ENCODE measurements at places on chromosomes 4 and X.

GRCh38 chr4:19486400-19486799 is 765.3 kb upstream of the SLIT2 start:
- no peak for DNase-seq

DNA sequence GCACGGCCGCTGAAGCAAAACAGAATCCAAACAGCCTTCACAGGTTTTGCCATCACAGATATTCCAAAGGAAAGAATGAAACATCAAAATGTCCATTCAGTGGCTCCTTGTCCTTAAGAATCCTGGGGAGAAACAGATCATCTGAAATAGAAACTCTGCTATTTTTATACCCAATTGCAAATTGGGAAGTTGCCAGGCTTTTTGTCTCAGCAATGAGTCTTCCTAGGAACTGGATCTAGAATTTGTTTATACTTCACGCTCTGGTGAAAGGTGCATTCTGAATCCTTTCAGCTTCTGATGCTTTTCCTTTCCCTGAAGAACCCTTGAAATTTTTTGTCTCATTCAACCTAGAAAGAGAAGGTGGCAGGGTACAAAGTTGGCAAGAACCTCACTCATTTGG is 218.9 kb downstream of the FBXW7 start:
- DNase-seq = no peak

DNA sequence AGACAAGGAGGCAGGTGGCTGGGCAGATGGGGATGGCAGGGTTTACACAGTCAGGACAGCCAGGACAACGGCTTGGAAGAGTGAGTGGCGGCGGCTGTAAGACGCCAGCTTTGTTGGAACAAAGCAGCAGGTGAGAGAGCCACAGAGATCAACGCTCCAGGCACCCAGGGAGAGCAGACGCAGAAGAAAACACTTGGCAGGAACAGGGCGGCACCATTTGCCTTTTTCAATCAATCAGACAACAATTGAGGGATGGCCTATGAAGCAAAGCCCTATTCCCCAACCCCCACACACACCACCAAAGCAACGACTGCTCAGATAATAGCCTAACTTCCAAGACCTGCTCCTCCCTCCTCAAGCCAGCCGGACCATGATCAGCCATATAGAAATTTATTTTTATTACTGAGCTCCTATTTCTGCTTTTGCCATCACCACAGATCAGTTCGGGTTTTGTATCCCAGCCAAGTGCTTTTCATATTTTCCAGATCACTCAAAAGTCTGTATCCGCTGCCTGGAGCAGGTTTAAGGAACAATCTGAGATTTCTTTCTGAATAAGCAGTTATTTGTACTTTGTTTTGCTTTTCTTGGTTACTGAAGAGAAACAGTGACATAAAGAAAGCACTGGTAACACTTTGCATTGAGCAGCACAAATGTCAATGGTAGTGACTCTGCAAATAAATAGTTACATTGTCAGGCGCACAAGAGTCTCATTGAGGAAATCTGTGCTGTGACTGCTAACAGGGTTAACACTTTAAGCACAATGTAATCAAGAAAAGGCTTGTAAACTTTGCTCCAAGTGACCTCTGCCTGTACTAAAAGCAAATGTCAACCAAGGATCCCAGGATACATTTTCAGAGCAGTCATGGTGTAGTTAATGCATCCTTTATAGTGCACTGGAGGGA is 81.8 kb upstream of the RBPJ start:
- DNase-seq = no peak

GRCh38 chr4:163331629-163332376 is 593 bp downstream of the NPY1R start:
- DNase-seq = no peak

DNA sequence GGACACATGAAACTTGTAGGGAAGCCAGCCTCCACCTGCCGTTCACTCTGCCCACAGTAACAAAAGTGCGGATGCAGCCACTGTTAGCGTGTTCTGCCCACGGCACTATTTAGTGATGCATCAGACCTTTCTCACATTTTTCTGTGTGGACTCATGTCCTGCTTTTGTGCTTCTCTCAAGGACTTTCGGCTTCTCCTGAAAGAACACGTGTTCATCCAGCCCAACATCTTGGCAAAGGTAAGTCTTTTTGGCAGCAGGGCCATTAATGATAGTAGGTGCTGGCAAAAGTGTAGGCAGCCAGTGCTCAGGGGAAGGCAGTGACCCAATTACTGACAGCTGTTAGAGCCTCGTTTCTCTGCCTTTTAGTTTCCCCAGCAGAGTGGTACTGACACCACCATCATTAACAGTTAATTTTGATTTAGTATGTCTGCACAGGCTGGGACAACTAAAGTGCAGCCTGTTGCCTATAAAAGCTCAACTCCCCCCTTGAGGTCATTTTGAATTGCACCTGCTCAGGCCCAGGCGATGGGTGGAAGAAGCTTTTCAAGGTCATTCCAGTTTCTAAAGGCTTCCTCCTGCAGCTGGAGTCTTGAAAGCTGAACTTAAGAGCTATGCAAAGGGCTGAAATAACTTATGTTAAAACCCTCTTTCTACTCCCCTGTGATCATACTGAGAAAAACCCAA is 54.5 kb upstream of the HPSE start:
- DNase-seq = no peak

- DNase-seq = no peak
These were observed 231.3 kb upstream of the PITX2 start for GRCh38 chr4:110854021-110854678.

GRCh38 chr4:121256887-121257466 is 92.9 kb upstream of the TNIP3 start:
- no peak for DNase-seq

DNA sequence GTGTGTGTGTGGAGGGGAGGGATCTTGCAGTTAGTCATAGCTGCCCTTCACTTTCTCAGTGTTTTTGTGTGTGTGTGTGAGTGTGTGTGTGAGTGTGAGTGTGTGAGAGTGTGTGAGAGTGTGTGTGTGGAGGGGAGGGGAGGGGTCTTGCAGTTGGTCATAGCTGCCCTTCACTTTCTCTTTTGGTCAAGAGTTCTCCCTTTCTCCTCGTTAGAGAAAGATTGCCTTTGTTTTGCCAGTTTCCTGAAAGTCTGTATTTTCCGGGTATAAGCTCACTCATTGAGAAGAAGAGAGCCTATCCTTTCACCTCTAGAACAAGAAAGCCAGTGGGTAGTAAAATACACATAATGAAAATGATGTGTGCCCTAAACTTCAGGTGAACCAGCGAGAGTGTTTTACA is 75.2 kb upstream of the ENPP6 start:
- no peak for DNase-seq

DNA sequence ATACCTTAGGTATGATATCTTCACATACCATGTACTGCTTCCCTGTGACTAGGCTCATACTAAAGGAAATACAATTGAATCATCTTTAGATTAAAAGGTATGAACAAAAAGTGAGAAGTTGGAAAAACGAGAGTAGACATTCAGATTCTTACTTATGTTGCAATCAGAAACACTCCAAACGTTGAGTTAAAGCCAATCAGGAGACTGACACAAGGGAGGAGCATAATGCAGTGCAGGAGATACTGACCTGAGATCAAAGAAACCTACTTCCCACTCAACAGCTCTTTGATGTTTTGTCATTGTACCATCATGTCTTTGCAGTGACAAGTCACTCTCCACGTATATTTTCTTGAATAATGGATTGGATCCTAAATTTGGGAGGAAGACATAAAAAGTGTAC is 8.9 kb upstream of the PCDH18 start:
- no peak for DNase-seq

GRCh38 chr4:73742490-73743160 is 2.3 kb downstream of the CXCL8 start:
- no peak for DNase-seq

GRCh38 chrX:134542485-134542884 is 82.5 kb downstream of the HPRT1 start:
- DNase-seq = no peak

DNA sequence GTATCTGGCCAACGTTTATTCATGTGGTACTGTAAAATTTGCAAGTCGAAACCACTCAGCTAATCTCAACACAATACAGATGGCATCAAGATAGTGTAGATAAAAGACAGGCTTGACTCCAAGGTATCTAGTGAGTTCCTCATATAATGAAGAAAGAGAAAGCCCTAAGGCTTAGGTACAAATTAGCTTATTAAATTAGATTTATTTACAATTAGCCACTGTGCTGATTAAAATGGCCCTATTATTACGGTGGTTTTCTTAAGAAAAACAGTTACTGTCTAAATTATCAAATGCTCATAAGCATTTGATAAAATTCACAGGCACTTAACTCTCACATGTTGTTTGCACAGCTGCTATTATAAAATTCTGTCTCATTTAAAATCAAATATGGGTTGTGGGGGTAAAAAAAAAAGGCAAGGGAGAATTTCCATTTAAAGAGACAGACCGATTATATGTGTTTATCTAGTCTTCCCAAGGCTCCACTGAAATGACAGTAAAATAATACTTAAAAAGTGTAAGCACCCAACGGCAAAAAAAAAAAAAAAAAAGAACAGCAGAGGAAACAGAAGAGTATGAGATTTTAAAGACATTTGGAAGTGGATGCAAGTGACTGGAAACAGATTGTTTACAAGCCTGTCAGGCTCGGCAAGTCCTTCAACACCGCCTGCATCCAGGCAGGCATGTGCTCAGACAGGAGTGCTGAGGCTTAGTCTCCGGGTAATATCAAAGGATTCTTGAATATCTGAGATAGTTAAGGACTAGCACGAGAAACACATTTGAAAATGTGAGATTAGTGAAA is 55.1 kb downstream of the FAM13A start:
- no peak for DNase-seq

GRCh38 chrX:47644557-47645091 is 5.7 kb downstream of the ELK1 start:
- DNase-seq = no peak

GRCh38 chr4:19005211-19005610 is 983.7 kb upstream of the LCORL start:
- no peak for DNase-seq

DNA sequence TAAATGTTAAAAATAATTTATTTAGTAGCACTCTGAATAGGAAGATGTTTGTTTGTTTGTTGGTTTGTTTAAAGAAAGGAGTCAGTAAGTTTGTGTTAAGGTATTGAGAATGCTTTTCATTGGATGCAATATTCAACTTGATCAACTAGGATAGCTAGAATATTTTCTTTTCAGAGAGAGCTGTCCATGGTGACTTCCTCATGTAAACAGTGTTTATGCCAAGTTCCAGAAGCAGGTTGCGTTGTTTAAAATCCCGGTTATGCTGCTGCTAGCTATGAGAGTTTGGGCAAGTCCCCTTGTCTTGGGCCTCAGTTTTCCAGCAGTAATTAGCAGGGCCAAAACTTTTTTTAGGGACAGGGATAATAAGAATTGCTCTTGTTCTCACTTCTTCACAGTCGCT is 876.2 kb upstream of the HS3ST1 start:
- DNase-seq = no peak

DNA sequence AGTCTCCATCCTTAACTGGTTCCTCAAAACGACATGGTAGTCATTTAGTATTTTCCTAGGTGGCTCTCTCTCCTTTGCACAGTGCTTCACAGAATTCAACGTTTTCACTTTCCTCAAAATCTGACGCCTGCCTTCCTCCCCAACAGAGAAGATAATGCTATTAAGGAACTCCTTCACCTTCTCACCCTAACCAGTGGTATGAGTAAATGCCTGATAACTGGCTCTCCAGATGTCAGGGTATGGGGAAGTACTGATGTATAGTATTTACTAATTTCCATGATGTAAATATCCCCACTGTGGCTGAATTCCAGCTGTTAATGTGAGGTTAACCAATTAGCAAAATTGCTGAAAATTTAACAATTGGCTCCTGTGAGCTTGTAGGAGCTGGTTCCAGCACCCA is 28.8 kb upstream of the NSUN7 start:
- no peak for DNase-seq

DNA sequence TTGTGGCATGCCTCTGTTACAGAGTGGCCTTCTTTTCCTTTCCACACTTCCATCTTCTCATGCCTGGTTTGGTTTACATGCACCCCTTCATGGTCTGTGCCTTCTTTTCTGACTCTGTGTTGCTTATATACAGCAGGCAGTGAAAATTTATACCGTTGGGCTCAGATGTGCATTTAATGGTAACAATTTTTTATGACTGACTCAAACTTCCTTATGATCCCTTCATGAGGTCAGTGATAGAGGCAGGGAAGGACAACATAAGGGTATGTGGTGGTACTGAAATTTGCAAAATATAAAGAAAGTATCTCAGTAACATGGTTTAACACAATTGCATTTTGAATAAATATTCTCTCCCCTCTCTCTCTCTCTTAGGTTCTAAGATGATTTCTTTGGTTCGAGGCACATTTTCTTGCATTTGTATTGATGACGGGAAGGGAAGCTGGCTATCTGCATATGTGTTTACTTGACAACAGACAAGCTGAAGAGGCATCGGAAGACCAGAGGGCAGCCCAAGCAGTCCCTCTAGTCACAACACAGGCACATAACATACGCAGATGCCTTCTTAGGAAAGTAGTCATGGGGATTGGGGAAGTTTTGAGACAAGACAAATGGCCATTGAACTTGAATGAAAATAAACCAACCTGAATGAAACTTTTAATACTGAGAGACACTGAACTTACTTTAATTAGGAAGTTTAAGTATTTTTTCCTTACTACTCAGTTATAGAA is 163.3 kb upstream of the LEF1 start:
- no peak for DNase-seq

DNA sequence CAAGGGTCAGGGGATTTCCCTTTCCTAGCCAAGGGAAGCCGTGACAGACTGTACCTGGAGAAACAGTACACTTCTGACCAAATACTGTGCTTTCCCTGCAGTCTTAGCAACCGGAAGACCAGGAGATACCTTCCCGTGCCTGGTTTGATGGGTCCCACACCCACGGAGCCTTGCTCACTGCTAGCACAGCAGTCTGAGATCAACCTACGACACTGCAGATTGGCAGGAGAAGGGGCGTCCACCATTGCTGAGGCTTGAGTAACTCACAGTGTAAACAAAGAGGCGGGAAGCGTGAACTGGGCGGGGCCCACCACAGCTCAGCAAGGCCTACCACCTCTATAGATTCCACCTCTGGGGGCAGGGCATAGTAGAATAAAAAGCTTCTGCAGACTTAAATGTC is 48.7 kb upstream of the SRD5A3 start:
- no peak for DNase-seq

DNA sequence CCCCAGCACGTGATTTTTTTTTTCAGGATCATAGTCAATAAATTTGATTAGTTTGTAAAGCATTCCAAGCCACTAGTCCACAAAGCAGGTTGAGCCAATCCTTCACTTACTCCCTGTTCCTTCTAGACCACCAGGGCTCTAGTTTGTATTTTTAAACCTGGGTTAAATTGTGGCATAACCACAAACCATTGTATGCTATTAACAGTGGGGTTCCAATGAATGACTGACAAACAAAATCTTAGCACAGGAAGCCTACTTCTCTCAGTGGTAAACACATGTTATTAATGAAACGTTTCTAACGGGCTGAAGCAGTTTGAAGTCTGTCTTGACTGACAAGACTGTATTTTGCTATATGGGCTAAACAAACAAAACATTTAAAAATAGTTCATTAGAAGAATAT is 48.6 kb upstream of the GYPA start:
- no peak for DNase-seq

GRCh38 chr4:54065282-54066087 is 1.1 kb upstream of the CHIC2 start:
- no peak for DNase-seq

Measured in esophagus squamous epithelium (tissue), 5 donors.